ENCODE measurements at places on chromosomes 3 and 15.

DNA sequence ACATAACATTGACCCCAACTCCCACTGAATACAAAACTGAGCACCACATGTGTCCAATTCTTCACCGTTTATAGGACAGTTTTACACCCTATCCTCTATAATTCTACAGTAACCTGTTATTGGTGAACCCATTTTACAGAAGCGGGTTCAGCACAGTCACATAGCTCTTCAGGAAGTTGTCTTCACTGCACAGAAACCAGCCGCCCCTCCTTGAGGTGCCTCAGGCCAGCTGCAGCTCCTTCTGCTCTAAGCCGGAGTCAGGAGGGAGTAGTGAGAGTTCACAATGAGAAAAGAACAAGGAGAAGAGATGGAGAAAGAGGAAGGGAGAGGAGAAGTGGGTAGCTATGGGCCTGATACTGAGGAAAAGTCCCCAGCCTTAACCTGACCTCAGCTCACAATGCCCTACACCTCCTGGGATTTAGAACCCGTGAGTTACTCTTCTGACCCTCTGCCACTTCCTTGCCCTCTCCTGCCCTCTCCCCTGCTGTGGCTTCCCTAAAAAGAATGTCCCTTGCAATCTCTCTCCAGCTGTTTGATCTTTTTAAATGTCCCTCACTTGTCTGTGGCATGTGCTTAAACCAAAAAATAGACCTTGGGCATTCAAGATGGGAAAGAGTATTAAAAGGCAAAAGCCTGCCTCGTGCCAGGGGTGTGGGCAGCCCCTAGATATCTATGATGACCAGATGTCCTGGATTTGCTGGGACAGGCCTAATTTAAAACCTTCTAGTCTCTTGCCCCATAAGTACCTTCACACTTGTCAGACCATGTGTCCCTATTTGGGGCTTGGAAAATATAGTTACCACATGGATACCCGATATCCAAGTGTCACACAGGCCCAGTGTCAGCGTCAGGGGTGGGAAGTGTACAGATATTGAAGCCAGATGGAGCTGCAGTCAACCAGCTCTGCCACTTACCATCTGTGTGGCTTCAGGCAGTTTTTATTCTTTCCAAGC lies 71.3 kb upstream of the HES1 start:
- DNase-seq = no peak

GRCh38 chr15:74651242-74651741 lies 35.7 kb downstream of the CLK3 start:
- no peak for DNase-seq

- no peak for DNase-seq
These were observed 25.0 kb upstream of the UACA start for GRCh38 chr15:70788114-70789049.

DNA sequence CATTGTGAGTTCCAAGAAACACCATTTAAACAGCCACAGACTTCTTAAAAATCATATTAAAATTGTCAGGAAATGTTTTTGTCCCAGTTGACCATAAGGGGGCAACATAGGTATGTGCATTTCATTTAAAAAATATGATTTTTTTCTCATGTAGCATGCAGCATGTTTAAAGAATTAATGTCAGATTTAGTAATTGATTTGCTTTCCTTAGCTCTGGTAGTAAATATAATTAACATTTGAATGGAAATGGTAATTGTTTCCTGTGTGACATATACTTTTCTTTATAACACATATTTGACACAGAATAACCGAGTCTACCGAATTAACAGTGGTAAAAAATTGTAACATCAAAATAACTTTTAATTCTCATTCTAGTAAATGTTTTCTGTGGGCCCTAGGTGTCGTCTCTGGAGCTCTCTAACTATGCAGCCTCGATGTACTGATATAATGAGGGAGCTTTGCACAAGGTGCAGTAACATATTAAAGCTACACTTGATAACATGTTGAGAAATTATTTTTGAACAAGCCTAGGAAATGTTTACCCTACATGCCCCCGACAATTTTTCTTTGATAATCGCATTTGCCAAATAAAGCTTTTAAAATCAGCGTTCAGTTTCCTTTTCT lies 34.9 kb downstream of the NXPE3 start:
- no peak for DNase-seq

GRCh38 chr3:182485301-182485700 lies 308.0 kb upstream of the ATP11B start:
- DNase-seq = no peak

DNA sequence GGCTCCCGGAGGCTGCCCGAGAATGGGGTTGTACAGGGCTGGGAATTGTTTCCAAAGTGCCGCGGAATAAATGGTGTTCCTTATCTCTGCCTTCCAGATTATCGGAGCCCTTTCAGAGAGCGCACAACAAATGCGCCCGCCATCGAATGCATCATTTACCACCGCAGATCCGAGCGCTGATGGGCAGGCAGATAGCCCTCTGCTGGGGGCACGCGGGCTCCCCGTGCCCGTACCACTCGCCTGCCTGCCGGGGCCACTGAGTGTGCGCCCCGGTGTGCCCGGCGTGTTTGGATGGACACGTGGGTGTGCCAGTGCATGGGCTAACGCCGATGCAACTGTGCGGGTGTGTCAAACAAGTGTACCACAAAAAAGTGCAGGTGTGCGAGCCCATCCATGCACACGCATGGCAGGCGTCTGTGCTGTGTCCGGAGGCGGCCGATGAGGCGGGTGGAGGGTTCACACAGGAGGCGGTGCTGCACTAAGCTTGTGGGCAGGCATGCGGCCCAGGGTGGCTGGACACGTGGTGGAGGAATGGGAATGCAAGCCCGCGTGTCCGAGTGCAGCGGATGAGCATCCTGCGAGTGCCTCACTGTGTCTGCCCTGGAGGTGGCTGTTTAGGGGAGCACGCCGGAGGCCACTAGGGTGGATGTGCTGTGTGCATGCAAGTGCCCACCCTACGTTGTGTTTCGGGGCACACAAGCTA lies 3.8 kb upstream of the GATA2 start:
- peak; percentile 80 for DNase-seq

DNA sequence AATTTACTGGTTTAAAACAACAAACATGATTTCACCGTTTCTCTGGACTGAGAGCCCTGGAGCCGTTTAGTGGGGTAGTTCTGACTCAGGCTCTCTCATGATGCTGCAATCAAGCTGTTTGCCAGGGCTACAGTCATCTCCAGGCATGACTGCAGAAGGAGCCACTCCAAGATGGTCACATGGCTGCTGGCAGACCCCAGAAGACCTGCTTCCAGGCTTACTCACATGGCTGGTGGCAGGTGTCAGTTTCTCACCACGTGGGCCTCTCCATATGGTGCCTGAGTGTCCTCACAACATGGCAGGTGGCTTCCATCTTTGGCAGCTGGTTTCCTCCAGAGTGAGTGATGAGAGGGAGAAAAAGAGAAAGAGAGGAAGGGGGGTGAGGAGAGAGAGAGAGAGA lies 378.3 kb upstream of the RGMA start:
- peak; percentile 49 for DNase-seq

DNA sequence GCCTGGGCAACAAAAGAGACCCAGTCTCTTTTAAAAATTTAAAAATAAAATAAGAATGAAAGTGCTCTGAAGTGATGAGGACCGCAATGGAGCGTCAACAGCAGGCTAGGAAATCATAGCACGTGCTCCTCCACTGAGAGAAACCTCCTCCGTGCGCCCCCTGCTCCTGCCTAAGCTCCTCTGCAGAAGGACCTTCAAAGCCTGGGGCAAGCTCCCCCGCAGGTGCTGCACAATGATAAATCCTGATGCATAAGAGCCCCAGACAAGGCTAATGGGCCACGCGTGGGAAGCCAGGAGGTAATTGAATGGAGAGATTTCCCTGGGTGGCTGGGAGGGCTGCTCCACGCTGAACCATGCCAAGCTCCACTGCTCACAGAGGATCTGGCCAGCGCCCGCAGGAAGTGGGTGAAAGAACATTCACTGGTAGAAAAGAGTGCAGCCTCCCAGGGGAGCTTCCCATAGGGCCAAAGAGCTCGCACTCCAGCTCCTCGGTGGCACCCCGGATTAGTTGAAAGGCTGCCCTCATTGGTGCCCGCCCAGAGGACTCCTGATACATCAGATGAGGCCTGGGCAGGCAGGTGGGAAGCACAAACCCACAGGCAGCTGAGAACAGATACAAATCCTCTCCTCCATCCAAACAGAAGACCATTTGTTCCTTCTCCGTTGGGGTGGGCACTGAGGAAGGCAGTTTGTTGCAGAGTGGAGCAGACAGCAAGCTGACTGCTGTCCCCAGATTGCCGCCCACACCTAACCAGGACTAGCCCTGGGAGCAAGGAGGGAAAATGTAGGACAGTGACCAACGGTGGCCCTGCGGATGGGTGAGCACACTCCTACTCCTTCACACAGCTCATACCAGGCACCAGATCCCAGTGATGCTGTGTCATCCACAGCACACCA lies 52.5 kb downstream of the CPN2 start:
- peak; percentile 55 for DNase-seq

GRCh38 chr3:197000211-197000610 lies 29.4 kb downstream of the MELTF start:
- DNase-seq = no peak

DNA sequence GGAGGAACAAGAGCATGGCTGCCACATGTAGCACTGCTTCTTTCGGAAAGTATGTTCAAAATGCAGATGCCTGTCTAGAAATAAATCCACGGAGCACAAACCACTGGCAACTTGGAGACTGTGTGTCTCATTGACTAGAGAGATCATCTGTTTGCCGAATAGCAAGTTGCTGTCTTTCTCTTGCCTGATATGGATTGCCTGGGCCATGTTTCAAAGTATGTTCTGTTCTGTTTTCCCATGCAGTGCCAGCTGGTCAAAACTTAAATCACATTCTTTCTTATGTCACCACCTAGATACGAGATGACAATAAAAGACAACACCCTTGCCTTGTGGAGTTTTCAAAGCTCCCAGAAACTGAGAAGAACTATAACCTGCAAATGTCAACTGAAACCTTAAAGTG lies 318.9 kb downstream of the RYR3 start:
- DNase-seq = no peak

GRCh38 chr3:149142682-149143081 lies 13.2 kb downstream of the HPS3 start:
- DNase-seq = no peak

GRCh38 chr3:156630773-156631093 lies 43.7 kb upstream of the TIPARP start:
- no peak for DNase-seq

GRCh38 chr15:98039596-98039995 lies 79.1 kb downstream of the ARRDC4 start:
- DNase-seq = no peak

- DNase-seq = no peak
These were observed 261.1 kb downstream of the EPHB1 start for GRCh38 chr3:135056084-135056730.

DNA sequence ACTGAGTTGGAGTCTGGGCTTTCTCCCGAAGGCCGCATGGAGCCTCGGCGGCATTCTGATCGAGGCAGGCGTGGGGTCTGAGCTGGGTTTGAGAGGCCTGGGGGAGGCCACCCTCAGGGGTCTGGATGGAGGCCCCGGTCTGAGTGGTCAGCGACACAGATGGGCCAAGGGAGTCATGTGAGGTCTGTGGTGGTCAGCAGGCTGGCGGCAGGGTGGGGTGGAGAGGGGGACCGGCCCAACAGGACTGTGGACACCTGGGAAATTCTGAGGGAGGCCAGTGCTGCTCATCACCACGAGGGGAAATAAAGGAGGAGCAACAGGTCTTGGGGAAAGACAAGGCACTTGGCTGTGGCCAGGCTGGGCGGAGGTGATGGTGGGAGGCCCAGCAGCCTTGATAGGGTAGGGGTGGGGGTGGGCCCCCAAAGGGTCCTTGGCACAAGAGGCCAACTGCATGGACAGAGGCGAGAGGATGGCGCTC lies 16.2 kb downstream of the CTSH start:
- DNase-seq = no peak

DNA sequence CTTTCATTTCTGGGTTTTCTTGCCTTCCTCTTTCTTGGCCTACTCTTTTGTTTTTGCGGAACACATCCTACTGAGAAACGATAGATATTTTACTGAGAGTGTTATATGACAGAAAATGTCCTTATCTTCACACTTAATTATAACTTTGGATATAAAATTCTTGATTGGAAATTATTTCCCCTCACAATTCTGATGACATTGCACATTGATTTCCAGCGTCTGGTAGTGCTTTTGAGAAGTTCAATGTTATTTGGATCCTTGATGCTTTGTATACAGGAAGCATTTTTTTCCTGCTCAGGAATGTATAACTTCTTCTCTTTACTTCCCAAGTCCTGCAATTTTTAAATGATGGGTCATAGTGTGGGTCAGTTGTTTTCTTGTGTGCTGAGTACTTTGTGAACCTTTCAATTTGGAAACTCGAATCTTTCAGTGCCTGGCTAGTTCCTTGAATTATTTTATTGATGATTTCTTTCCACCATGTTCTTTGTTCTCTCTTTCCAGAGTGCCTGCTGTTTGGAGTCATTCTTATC lies 183.9 kb downstream of the PDCD6IP start:
- no peak for DNase-seq

GRCh38 chr3:108406661-108407206 lies 103.7 kb downstream of the MYH15 start:
- peak; percentile 23 for DNase-seq

DNA sequence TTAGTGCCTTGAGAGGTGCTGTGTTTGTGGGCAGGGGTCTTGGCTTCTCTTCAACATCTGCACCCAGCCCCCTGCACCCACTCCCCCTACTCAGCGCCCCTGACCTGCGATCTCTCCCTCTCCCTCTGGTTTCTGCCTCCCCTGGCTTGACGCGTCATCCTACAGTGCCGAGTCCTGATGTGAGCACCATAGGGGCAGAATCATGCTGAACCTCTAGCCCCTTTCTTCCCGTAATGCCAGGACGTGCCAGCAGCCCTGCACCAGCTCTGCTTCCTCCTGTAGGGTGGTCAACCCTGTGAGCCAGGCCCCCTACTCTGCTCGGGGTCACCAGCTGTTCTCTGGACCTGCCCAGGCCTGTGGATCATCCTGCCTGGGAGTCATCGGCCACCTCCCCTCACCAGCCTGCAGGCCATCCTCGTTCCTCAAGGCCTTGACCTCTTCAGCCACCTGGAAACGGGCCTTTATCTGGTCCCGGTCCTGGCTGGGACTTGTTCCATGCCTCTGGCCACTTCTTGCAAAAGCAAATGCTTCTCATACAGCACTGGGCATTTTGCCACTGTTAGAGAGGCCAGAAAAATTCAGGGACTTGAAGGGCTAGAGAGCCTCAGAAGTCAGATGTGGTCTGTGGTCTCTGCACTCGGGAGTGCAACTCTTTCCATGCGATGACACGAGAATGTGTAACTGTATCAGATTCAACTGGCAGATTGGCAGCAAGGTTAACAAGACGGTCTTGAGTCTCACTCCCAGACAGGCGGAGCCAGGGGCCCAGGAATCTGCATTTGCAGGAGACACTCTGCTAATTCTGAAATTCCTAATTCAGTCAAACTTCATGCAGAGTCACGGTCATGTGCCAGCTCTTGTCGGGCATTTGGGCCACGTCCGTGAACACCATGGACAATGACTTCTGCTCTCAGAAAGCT lies 16.7 kb upstream of the KLF15 start:
- DNase-seq = no peak

- DNase-seq = no peak
These were observed 8.4 kb downstream of the NBEAL2 start for GRCh38 chr3:46987743-46988401.

DNA sequence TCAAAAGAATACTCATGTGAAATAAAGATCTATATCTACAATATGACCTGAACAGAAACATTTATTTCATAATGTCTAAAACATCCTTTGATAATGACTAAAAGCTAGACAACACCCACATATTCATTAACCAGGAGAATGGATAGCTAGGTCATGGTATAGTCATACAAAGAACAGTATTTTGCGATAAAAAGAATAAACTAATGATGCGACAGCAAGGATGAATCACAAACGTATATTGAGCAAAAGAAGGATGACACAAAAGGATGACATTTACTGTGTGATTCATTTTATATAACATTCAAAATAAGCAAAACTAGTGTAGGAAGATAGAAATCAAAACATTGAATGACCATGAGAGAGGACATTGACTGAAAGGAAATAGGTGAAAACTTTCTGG lies 1233.1 kb downstream of the OTOL1 start:
- DNase-seq = no peak
